ENCODE measurements at places on chromosomes 4 and X.

DNA sequence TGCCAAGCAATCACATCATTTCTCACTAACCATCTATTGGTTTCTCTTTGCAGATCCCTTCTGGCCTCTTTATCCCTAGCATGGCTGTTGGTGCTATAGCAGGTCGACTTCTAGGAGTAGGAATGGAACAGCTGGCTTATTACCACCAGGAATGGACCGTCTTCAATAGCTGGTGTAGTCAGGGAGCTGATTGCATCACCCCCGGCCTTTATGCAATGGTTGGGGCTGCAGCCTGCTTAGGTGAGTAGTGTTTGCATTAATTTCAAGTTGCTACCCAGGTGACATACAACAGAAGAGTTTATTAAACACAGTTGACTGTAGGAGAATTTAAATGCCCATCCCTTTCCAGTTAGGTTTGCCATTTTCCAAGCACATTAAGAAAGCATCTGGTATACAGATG, 112.2 kb downstream of the AKAP4 start:
- no peaks in the 10 kb centered on the region for H3K4me1 ChIP-seq
- no peak for ATAC-seq
- H3K36me3 ChIP-seq = no peaks in the 10 kb centered on the region
- no peak overlapping the region for H3K27ac ChIP-seq
- no peaks in the 10 kb centered on the region for H3K27me3 ChIP-seq

- ATAC-seq = no peak
- peak overlapping the region; percentile 6 for H3K4me3 ChIP-seq
- peak overlapping the region; percentile 61 for H3K27ac ChIP-seq
- H3K27me3 ChIP-seq = no peaks in the 10 kb centered on the region
Measured at GRCh38 chr4:7770224-7771050, 169.2 kb downstream of the AFAP1 start.

GRCh38 chrX:139113708-139114107, 402.2 kb upstream of the FGF13 start:
- no peaks in the 10 kb centered on the region for H3K27me3 ChIP-seq
- no peaks in the 10 kb centered on the region for H3K36me3 ChIP-seq
- no peak overlapping the region for H3K27ac ChIP-seq
- ATAC-seq = no peak
- H3K4me3 ChIP-seq = no peak overlapping the region
- H3K4me1 ChIP-seq = no peaks in the 10 kb centered on the region

- no peaks in the 10 kb centered on the region for H3K36me3 ChIP-seq
- no peak overlapping the region for H3K4me3 ChIP-seq
- H3K4me1 ChIP-seq = no peaks in the 10 kb centered on the region
- no peak for ATAC-seq
- H3K27me3 ChIP-seq = peaks cover 10% of the 10 kb centered on the region
- H3K27ac ChIP-seq = no peak overlapping the region
Measured at GRCh38 chr4:124290678-124291077, 421.9 kb downstream of the ANKRD50 start.

GRCh38 chr4:100289946-100290345, 99.7 kb upstream of the DDIT4L start:
- H3K27me3 ChIP-seq = peaks cover 3% of the 10 kb centered on the region
- H3K4me1 ChIP-seq = no peaks in the 10 kb centered on the region
- no peak for ATAC-seq
- no peak overlapping the region for H3K27ac ChIP-seq

- H3K27me3 ChIP-seq = peaks cover 4% of the 10 kb centered on the region
- H3K4me1 ChIP-seq = peaks cover 5% of the 10 kb centered on the region
- no peak overlapping the region for H3K27ac ChIP-seq
- no peak overlapping the region for H3K4me3 ChIP-seq
- no peak for ATAC-seq
Measured at GRCh38 chr4:158002173-158002572, 170.7 kb downstream of the GASK1B start.

- H3K36me3 ChIP-seq = peaks cover 100% of the 10 kb centered on the region
- peak overlapping the region; percentile 85 for H3K4me3 ChIP-seq
- no peak for ATAC-seq
- peak overlapping the region; percentile 99 for H3K27ac ChIP-seq
- no peaks in the 10 kb centered on the region for H3K27me3 ChIP-seq
Measured at GRCh38 chrX:2698604-2699003, 7.5 kb downstream of the CD99 start.

DNA sequence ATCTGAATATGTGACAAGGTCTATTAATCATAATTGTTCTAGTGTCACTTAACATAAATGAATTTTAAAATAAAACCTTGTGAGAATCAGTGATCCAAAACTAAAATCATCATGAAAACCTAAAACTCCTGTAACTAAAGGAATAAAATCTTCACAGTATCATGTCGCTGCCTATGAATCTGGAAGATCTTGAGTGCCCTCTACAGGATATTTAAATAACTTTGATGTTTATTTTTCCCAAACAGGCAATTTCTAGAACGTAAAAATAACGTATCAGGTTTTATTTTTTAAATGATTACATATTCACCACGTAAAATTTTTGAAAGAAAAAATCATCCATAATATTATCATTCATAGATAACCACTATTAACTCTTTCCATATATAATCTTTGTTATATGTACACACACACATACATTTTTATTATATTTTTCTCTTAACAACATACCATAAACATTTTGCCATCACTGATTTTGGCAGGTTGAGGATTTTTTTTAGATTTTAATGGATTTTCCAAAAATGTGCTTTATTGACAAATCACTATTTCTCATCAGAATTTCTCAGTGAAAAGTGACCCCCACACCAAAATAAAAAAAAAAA, 79.6 kb downstream of the COMMD8 start:
- ATAC-seq = no peak
- H3K4me3 ChIP-seq = no peak overlapping the region
- H3K27ac ChIP-seq = no peak overlapping the region
- H3K27me3 ChIP-seq = peaks cover 10% of the 10 kb centered on the region
- no peaks in the 10 kb centered on the region for H3K36me3 ChIP-seq

- no peaks in the 10 kb centered on the region for H3K36me3 ChIP-seq
- peak overlapping the region; percentile 99 for H3K27ac ChIP-seq
- peak; percentile 94 for ATAC-seq
- H3K4me1 ChIP-seq = peaks cover 21% of the 10 kb centered on the region
- no peaks in the 10 kb centered on the region for H3K27me3 ChIP-seq
- H3K4me3 ChIP-seq = peak overlapping the region; percentile 79
Measured at GRCh38 chr4:80153874-80154544, 43.3 kb upstream of the PRDM8 start.

GRCh38 chrX:38006778-38007177, 425 bp downstream of the SYTL5 start:
- H3K36me3 ChIP-seq = no peaks in the 10 kb centered on the region
- H3K4me1 ChIP-seq = peaks cover 10% of the 10 kb centered on the region
- H3K27ac ChIP-seq = no peak overlapping the region
- peaks cover 3% of the 10 kb centered on the region for H3K27me3 ChIP-seq
- H3K4me3 ChIP-seq = no peak overlapping the region

- no peaks in the 10 kb centered on the region for H3K4me1 ChIP-seq
- ATAC-seq = no peak
Measured at GRCh38 chr4:107379054-107379869, 340.8 kb downstream of the PAPSS1 start.

DNA sequence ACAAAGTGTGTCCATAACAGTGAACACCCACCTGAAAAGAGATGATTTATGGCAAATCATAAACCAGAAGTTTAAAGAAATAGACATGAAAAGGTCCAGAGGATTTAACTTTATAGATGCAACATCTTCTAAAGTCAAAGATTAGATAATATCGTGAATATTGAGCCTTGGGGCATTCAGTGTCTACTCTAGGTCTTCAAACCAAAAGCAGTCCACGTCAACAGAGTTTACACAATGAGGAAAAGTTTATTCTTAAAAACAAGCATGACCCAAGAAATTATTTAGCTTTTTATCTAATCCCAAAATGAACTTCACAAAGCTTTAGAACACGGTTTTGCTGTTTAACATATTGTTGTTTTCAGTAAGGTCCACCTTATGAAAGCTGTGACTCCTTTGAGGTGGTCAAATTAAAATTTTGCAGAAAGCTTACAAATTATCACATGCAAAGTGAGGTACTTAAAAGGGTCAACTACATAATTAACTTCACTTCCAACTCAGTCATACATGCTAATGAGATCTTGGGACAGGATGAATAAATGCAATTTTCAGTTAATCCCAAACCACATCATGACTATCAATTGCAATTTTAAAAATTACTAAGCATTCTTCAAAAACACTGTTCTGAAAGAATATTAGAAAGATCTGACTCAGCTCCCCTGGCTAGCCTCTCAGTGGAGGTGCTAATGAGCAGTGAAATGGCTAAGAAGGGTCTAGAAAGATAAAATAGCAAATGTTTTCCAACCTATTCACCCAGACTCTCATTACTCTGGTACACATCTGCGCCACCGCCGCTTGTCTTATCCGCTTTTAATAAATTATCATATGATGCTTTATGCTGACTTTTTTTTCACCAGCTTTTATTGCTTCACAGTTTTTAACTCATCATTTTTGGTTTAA, 92.4 kb upstream of the WDR17 start:
- no peaks in the 10 kb centered on the region for H3K36me3 ChIP-seq
- H3K27me3 ChIP-seq = peaks cover 6% of the 10 kb centered on the region
- no peaks in the 10 kb centered on the region for H3K4me1 ChIP-seq
- ATAC-seq = no peak

DNA sequence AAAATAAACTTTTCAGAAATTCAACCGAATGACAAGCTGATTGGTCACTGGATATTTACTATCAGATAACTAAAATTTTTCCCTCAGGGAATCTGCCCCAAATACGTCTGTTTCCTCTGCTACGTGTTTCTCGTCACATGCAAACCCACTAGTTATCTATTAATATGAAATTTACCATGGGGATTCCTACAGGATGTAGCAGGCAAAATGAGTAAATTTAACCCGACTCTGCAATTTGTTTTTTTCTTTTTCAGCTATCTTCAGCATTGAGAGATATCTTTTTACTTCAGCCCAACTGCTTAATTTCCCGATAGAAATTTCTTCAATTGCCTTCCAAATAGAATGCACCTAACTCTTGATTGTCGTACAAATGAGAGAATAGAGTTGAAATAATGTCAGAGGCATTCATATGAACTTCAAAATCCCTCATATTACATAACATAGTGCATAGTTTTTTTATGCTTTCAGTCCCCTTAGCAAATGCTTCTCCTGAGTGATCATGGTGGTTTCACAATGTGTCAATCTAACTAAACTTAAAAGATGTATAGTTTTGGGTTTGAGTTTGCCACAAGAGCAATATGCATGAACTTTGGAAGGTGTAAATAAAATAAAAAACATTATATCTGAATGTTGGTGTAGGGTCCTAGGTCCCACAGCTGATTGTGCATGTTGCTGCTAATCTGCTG, 913.1 kb upstream of the GRIA3 start:
- no peaks in the 10 kb centered on the region for H3K27me3 ChIP-seq
- no peak overlapping the region for H3K4me3 ChIP-seq
- H3K4me1 ChIP-seq = no peaks in the 10 kb centered on the region
- ATAC-seq = no peak

- no peaks in the 10 kb centered on the region for H3K36me3 ChIP-seq
- peaks cover 9% of the 10 kb centered on the region for H3K4me1 ChIP-seq
- no peak overlapping the region for H3K4me3 ChIP-seq
- no peak for ATAC-seq
Measured at GRCh38 chr4:77615153-77615552, 9.5 kb downstream of the CXCL13 start.

Measured in activated T-helper 17 cell treated with anti-CD3 and anti-CD28 coated beads, Interleukin-2, amount 50 U/mL, for 72 hours (primary cell).